ENCODE measurements at places on chromosomes 13 and 19.

GRCh38 chr19:58033741-58034476 lies at the start of gene ZSCAN1:
Gene ZSCAN1, plus strand, starts transcription at chr19:58034025. Its CDS starts 3,812 bp downstream, at chr19:58037837.
- DNase-seq, result no peak

DNA sequence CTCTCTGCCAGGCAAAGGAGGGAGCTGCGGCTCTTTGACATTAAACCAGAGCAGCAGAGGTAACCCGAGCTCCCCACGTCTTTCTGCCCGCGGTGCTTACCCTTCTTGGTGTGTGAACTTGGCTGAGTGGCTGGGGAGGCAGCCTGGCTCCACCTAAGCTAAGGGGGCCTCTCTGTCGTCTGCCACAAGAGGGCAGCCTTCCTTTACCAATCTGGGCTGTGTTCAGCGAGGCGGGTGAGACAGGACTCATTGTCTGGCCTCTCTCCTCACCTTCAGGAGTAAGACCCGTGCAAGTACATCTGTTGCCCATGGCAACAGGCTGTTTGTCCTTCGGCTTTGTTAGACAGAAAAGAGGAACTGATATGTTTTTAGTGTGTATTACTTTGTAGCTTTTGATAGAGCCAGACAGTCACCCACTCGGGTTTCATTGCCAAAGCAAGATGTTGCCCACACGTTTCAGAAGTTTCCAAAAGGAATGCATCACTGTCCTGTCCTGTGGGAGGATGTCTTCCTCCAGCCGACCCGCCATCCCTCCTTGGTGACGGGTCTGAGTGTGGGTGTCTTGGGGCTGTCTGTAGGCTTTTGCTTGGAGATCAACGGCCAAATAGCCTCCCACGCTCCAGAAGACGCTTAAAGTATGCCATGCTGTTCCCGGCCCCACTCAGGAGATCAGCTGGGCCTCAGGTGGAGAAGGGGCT lies 4.6 kb downstream of the POP4 start:
- DNase-seq, result peak; percentile 91

- peak; percentile 71 for DNase-seq
Observed at GRCh38 chr19:29662604-29663404, 2.5 kb upstream of the PLEKHF1 start.

DNA sequence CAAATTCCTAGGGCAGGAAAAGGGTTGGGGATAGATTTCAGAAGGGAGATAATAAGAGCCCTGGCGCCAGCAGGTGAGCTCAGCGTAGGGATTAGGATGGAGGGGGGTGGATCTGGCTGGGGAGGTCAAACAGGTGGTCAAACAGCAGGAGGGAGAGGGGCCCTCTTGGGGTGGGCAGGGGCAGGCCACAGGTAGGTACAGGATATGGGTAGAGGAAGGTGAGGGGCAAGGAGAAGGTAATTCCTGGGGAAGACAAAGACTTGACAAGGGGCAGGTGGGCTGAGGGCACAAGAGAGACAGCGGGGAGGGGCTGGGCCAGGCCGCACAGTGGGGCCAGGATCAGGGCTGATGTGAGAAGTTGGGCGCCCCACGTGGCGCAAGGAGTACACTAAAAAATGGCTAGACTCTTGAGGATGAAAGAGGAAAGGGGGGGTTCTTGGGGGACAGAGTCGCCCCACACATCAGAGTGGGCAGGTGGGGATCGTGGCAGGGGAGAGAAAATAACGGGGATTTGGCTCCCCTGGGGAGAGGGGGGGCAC lies 713 bp downstream of the KRI1 start:
- peak; percentile 72 for DNase-seq

GRCh38 chr13:40193286-40194223 lies 472.9 kb downstream of the FOXO1 start:
- no peak for DNase-seq

DNA sequence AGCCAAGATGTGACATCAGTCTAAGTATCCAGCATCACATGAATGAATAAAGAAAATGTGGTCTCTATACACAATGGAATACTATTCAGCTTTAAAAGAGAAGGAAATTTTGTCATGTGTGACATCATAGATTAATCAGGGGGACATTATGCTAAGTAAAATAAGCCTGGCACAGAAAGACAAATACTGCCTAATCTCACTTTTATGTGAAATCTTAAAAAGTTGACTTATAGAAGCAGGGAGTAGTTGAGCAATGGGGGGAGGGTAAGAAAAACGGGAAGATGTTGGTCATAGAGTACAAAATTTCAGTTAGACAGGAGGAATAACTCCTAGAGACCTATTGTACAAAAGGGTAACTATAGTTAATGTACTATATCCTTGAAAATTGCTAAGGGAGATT lies 10.4 kb upstream of the LCP1 start:
- DNase-seq, result no peak

GRCh38 chr19:7597689-7598088 lies 2.0 kb downstream of the CAMSAP3 start:
- no peak for DNase-seq

DNA sequence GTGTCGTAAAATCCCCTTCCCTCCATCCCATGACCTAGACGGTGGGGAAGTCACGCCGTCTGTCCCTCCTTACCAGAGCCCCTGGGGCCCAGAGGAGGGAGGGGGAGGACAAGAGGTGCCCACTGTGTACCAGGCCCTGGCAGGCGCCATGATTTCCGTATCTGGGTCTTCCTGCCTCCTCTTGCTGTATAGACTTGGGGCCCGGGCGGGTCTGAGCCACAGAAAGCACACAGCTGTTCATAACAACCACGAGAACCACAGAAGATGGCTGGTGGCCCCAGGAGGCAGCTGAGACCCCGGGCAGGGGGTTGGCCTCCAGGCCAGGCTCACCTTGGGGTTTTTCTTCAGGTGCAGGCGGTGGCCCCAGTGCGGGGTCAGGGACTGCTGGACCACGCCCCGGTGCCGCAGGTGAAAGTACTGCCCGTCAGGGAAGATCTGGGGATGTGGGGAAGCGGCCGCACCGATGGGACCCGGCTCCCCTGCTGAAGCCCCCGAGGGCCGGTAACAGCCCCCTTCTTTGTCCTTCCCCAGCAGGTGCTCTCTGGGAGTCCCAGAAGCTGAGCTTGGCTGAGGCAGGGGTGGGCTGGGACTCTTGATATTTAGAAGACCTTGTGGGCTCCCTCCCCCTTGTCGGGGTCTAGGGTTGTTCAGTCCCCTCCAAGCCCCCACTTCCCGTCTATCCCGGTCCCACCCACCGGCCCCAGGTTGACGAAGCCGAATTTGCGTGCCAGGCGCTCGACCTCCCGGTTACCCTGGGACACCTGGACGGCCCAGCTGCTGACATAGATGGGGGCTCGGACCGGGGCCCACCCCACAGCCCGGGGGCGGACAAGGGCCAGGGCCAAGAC lies 463 bp downstream of the PCSK4 start:
- DNase-seq, result no peak
